ENCODE measurements at places on chromosomes 12 and 14. TPM values are rescaled to one million over a fixed set of nuclear protein-coding genes. Genes with fewer than 3 reads are reported as not detected.

GRCh38 chr12:59453475-59453874 is 142.4 kb upstream of the SLC16A7 start:
- DNase-seq: no peak

GRCh38 chr14:94542811-94543440 is 18.3 kb upstream of the SERPINA4 start:
- no peak for DNase-seq

DNA sequence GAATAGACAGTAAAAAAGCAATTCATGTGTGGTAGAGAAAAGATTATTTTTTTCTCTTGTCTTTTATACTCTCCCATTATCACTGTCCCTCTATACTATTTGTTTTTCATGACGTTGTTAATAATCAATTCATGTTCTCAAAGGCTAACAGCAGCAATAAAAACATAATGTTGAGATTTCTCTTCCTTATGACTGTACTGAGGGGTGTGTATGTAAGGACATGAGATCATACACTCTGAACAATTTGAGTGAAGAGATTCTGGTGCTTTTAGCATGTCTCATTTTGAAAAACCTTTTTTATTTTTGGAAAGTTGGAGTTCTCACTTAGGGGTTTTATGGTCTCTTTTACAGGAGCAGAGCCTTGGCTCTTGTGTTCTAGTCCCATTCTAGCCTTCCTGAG is 3.8 kb upstream of the TSPAN8 start:
- no peak for DNase-seq

- DNase-seq: no peak
These were observed 75.0 kb downstream of the PRMT8 start for GRCh38 chr12:3565985-3566384.

- DNase-seq: no peak
These were observed 17.1 kb upstream of the AKAP6 start for GRCh38 chr14:32312010-32312331.

DNA sequence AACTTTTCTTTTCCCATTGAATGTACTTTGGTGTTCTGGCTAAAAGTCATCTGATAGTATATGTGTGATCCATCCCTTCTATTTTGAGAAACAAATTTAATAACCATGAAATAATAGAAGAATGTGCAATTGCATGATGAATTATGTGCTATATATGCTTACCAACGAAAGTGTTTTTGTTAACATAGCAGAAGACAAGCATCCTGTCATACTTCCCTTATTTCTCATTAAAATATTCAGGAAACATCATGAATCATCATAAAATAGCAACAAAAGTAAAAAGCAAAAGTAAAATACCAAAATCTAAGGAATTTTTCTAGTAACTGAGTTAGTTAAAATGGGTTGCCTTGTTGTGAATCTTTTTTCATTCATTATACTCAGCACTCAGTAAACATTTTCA is 409.0 kb upstream of the PDE3A start:
- DNase-seq: no peak

GRCh38 chr12:112305951-112306350 is 76.3 kb downstream of the HECTD4 start:
- DNase-seq: no peak

GRCh38 chr12:18270958-18271460 is 9.7 kb downstream of the PIK3C2G start:
- DNase-seq: no peak

DNA sequence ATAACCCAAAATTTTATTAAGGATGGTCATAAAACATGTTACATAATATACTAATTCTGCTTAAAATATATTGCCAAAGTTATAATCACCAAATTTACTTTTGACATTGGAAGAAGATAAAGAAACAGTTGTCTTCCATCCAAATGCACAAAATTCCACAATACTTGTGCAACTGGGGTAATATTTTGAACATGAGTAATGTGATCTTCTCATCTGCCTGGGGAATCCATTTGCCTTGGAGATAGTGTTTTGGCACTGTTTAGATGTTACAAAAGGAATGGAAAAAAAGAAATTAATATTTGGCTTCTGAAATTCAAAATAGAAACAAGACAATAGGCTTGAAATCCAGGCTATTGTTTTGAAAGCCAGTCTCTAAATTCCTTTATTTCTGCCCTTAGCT is 9.1 kb downstream of the GPR19 start:
- no peak for DNase-seq

DNA sequence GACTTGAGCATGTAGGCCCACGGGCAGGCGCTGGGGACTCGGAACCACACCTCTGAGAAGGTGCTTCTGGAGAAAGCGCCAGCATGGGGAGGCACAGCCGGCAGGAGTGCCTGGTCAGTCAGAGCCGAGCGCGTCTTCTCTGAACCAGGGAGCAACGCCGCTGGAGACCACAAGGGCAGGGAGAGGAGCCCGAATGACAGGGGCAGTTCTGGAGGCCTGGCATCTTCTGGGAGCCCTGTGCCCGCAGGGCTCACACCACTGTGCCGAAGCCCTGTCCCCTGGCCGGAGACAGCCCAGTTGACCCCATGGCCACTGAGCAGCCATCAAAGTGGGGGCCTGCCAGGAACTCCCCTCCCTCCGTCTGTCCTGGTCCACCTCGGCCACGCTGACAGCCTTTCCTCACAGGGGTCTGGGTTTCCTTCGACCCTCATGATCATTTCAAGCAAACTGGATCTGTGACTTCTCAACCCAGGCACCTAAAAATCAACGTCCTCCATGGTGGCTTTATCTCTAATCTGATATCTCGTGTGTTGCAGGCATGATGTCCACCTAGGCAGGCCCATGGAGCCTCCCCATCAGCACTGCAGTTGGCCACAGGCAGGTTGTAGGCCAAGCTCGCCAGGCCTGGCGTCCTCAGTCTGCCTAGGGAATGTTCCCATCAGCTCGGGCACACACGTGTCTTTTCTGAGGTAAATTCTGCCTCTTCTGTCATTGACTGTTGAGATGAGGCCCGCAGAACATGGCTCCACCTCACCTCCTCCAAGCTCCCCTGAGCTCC is 299.3 kb upstream of the RTL1 start:
- DNase-seq: no peak

DNA sequence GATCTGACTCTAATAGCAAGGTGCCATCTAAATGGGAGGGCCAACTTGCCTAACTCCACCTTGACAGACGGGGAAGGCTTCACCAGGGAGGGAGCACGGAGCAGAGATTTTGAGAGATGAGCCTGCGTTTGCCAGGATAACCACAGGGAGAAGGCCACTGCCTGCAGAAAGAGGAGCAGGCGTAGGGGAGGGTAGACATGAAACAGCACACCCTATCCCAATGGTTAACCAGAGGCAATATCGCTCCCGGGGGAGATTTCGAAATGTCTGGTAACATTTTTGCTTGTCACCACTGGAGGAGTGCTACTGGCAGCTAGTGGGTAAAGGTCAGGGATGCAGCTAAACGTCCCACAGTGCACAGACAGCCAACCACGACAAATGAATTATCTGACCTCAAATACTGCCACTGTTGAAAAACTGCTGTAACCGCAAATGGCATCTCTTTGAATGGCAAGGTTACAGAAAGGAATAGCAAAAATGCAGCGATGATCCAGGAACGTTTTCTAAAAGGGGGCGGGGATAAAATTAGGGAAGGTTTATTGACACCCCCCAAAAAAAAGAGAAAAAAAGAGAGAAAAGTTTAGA is 126.0 kb upstream of the ATF7IP start:
- DNase-seq: no peak

- DNase-seq: no peak
These were observed 414.2 kb downstream of the RMST start for GRCh38 chr12:97876780-97877179.

DNA sequence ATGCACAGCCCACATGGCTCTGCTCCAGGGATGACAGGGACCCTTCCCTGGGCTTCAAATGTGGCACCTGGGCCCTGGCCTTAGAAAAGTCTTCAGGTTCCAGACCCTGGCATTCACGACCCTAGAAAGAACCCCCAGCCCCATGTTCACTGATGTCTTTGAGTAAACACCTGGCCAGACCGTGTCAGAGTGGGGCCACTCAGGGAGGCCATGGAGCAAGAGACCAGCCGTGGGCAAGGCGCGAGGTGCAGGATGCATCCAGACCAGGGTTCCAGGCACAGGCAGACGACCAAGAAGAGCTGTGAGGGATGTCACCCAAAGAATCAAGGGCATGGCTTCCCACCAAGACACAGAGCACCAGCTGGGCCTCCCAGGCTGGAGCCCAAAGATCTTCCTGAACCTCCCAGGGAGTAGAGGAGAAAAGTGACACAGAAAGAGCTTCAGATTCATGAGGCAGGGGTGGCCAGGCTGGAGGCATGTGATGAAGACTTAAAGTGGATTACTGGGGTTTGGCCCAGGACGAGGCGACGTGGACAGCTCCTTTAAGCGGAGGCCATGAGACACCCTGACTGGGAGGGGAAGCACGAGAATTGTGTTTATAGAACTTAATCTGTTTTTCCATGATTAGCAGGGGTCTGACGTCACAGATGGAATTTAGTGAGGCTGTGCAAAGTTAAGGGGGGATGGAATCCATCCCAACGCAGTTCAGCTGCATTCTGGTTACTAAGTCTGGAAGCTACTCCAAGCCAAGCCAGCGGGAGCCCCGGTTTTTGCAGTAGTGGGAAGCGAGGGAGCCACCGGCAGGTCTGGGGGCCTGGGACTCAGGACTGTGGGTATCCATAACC is 61.6 kb downstream of the ARL6IP4 start:
- no peak for DNase-seq

DNA sequence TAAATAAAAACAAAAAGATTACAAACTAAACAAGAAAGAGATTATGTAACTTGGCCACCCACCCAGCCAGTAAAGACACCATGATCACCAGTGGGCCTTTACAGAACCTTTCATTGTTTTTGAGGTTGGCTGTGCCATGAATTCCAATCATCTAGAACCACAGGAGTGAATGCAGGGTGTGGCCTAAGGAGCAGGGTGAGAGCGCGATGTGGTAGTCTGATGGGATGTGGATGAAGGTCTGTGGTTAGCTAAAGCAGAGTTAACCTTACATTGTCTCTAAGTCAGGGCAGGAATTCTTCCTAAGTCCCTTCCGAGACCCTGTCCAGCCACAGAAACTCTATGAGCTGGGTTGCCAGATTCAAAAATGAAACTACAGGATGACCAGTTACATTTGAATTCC is 54.0 kb upstream of the CDKN3 start:
- DNase-seq: no peak

- no peak for DNase-seq
These were observed 732 bp downstream of the SLC25A29 start for GRCh38 chr14:100305324-100306100.

- no peak for DNase-seq
These were observed 91.8 kb upstream of the CISTR start for GRCh38 chr12:53843545-53843944.

DNA sequence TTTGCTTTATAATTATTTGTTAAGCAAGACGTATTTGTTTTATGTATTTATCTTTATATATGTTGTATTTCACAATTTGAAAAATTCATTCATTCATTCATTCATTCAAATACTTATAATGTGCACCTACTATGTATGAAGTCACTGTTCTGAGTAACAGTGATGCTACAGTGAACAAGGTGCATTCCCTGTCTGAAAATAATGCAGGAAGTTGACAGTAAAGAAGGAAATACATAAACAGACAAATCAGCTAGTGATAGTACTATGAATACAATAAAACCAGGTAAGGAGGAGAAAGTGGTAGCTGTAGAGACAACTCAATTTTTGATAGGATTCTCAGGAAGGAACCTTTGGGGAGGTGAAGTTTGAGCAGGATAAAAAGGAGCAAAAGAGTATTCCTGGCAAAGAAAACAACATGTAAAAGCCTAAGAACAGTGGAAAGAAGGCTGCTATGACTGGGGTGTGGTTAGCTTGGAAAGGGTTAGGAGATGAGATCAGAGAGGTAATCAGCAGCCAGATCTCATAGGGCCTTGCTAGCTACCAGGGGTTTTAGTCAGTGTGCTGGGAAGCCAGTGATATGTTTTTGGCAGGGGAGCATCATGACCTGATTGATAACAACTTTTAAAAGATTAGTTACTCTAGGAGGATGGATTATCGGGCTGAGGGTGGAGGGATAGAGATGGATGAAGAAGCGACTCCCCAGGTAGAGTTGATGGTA is 17.4 kb downstream of the BICDL1 start:
- no peak for DNase-seq

- no peak for DNase-seq
These were observed 8.2 kb downstream of the PRKCH start for GRCh38 chr14:61329478-61330051.

DNA sequence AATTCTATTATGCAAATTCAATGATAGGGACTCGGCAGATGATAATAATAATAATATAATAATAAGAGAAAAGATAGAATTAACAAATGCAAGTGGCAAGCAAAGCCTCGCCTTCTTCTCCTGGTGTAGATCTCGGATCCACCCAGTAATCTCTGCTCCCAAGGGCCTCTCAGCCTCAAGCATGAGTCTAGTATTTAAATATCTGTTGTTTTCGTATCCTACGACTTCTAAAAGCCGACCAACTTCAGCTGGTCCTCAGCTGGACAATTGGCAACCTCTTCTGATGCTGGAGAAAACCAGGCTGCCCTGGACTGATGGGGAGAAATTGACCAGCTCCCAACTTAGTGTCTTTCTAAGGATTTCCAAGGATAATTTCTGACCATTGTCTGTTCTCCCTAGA is 14.0 kb upstream of the MAP1LC3B2 start:
- no peak for DNase-seq

- no peak for DNase-seq
These were observed 449.1 kb upstream of the SOX5 start for GRCh38 chr12:24398605-24399004.

DNA sequence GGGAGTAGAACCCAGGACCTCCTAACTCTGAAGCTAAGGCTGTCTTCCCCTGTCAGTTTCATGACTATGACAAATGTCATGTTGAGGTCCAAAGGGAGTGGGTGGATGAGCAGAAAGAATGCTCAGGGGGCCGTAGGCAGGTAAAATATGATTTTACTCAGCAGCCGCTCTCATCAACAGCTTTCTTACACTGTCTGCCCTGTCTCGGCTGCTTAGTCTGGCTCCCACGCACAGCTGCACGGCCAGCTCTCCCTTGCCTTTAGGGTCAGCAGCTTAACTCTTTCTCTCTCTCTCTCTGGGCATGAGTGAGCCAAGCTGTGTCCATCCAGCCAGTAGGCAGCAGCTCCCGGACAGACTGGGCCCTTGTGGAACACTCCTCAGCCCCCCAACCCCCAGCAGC is 95.2 kb downstream of the GCH1 start:
- no peak for DNase-seq

- DNase-seq: no peak
These were observed 231.2 kb downstream of the PDZRN4 start for GRCh38 chr12:41419131-41419893.

- no peak for DNase-seq
These were observed 90.1 kb downstream of the STXBP6 start for GRCh38 chr14:24959791-24960331.

C3AR1 gene
- 7.0 TPM for total RNA-seq

NEDD1 gene
- total RNA-seq: 40.8 TPM

EML1 gene
- 77.1 TPM for total RNA-seq

PDE3A gene
- total RNA-seq: 63.7 TPM

SIX6 gene
- total RNA-seq: not detected

C12orf50 gene
- total RNA-seq: 0.26 TPM

TAOK3 gene
- 33.6 TPM for total RNA-seq

NKX2-1 gene
- not detected for total RNA-seq

CMKLR1 gene
- total RNA-seq: 17.6 TPM

CLMN gene
- total RNA-seq: 11.1 TPM

SYT1 gene
- total RNA-seq: 13.8 TPM

KRT2 gene
- not detected for total RNA-seq

All from urinary bladder (tissue), 4 donors.